Thyroid gland (tissue), 4 donors: ENCODE measurements at places on chromosomes 5 and 9.

GRCh38 chr5:156534085-156534484 lies 207.1 kb downstream of the SGCD start:
- no peak for DNase-seq

DNA sequence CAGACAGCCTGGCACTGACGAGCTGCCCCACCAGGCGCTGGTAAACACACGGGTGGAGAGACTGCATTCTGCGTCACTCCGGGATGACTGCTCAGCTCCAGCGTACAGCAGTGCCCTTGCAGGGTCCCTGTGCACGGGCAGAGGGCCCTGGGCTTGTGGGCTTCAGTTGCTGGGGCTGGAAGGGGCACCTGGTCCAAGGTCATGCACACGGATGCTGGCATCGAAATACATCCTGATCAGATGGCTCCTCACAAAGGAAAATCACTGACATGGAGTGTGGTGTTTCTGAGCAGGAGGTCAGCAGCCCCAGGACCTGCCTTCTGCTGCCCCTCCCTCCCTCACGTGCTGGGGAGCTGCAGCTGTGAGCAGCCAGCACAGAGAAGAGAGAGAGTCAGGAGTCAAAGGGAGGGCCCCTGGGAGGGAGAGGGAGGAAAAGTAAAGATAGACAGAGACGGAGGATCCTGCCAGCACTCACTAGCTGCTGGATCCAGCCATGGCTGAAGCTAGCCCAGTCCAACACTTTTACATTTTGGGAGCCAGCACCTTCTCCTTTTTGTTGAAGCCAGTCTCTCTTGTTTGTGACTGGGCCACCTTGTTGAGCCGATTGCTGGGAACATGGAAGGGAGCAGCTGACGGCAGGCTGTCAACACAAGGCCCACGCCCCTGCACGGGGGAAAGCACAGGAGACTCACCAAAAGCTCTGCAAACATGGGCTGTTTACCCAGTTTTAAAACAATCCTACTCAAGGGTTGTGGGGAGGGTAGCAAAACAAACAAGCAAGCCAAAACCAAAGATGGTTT lies 166.5 kb upstream of the PHYKPL start:
- peak; percentile 61 for DNase-seq

DNA sequence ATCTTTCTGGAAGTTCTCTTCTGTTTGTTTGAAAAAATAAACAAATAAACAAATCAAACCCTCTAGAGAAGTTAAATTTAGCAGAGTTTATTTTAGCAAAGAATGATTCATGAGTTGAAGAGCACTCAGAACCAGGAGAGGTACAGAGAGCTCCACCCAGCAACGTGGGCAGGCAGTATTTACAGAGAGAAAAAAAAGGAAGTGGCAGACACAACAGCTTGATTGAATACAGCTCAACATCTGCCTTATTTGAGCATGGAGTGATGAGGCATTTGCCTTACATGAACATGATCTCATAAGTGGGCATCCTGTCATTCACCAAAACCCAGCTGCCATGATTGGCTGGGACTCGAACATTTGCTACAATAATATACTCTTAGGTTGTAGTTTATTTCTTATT lies 381.6 kb upstream of the ADAMTS16 start:
- DNase-seq, result no peak

- DNase-seq, result peak; percentile 81
These were observed 5.0 kb upstream of the CXXC5 start for GRCh38 chr5:139642891-139643871.

DNA sequence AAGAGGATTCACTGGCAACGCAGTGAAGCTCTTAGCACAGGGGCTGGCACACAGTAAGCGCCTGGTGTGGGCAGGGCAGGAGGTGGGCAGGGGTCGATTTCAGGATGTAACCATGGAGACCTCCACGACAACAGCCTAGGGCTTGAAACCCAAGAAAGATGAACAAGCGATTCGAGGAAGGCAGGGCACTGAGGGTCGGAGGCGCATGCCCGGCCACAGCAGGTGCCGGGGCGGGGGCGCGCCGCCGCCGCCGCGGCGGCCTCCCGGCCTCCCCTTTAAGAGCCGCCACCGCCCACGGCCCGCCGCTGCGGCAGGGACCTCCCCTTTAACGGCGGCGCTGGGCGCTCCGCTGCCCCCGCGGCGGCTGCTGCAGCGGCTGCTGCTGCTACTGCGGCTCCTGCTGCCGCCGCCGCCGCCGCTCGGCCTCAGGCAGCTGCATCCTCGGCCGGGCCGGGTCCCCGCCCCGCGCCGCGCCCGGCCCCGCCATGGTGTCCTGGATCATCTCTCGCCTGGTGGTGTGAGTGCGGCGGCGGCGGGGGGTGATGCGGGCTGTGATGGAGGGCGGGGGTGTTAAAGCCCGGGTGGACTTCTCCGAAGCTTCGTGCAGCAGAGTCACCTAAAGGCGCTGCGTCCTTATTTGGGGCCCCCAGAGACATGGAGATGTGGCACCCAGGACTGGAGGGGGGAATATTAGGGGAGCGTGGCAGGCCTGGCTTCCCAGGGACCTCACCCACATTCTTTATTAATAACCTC lies at the start of gene REEP2:
TSS of gene REEP2 (plus strand) at position 334 of the 753 bp plus-strand sequence. CDS start at position 486, 152 bp downstream.
- peak; percentile 58 for DNase-seq

GRCh38 chr5:154577416-154577815 lies 99.4 kb upstream of the HAND1 start:
- no peak for DNase-seq

DNA sequence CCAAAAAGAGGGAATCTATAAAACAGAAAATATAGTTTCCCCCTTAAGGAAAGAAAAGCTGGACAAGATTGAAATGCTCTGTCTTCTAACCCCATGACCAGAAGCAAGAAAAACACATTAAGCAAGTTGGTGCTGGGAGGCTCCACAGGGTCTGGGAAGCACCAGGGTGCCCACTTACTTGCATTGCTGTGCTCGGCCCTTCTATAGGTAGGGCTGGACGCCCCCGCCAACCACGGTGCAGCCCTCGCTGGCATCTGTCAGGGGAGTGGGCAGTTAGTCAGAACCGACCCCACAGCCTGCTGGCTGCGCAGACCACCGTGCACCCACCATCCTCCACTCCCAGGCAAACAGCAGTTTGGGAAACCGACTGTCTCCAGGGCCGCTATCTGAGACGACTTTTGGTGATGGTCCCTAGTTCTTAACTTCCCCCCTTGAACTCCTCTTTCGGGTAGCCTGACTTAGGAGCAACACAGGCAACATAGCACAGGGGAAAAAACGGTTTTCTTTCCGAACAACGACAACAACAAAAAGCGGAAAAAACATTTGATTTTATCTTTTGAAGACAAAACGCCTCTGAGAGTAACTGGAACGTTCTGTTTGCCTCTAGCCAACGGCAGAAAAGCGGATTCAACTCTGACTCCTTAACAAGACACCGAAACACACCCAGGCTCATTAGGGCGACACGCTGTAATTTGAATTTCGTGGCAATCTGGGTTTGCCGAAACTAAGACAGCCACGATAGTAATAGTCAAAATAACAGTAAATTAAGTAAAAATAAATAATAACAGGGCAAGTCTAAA lies 3.9 kb downstream of the IRX2 start:
- DNase-seq, result no peak

DNA sequence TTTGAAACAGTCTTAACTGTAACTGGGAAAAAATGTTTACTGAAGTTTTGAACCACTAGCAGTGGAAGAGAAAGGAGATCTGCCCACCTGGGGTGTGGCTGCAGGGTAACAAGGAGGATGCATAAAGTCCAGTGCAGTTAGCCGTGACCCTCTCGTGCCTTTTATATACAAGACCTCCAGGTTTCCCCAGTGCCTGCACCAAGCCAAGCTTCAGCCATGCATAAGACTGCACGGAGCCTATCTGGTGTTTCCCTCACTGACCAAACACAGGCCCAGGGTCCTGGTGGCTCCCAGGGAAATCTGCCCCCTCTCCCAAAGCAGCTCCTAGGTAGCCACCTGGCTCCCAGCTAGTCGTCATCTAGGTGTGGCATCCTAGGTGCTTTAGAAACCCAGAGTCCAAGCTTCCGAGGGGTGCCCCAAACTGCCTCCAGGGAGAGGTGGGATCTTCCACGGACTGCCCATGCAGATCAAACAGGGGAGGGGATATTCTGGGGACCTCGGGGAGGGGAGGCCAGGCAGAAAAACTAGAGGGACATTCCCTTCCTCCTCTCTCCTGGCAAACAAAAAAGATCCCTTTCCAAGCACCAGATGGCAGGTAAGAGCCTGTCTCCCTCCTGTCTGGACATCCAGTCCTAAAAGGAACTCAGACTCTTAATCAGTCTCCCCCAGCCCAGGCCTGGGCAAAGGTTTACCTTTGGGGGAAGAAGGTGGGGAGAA lies 2.7 kb downstream of the SHB start:
- peak; percentile 58 for DNase-seq

DNA sequence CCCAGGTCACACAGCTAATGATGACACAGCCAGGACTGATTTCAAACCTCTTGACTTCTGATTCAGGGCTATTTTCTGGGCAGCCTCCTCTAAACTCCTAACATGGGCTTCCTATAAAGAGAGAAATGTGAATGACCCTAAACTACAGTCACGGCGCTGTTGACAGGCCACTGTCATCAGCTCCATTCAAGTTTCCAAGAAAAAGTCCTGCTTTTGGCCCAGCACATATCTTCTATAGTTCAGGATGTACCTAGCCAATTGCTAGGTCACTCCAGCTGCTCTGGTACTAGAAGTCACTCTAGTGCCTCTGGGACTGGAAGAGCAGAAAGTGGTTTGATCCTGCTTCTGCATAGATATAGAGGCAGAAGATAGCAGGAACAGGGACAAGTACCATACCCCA lies 64.9 kb upstream of the TARS1 start:
- DNase-seq, result no peak

DNA sequence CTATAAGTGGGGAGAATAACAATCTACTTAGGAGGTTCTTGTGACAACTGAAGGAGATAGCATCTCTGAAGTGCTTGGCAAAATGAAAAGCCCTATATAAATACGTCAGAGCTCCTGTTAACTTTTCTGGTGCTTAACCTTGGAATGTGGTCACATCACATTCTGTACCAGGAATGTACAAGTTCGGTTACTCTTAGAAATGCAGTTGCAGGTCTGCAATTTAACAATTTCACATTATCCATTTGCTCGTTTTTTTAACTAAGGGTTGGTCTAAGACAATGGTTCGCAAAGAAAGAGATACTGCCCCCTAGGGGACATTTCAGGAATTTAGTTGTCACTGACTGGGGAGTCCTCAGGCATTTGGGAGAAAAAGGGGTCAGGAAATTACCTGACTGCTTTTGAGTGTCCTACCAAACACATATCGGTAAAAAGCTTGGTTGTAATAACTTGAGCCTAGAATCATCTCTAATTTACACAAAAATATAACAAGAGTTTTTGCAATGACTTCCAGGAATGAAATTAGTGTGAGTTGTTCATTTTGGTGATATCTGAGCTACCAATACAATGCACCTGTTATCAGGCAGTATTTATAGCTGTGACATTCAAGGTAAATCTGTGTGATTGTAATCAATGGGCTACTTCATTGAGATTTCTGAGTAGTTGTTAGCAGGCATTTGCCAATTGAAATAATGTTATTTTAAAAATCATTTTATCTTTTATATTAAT lies 5.4 kb upstream of the HBEGF start:
- DNase-seq, result peak; percentile 27

- no peak for DNase-seq
These were observed 5.5 kb downstream of the DNAJB5 start for GRCh38 chr9:34994900-34995669.

DNA sequence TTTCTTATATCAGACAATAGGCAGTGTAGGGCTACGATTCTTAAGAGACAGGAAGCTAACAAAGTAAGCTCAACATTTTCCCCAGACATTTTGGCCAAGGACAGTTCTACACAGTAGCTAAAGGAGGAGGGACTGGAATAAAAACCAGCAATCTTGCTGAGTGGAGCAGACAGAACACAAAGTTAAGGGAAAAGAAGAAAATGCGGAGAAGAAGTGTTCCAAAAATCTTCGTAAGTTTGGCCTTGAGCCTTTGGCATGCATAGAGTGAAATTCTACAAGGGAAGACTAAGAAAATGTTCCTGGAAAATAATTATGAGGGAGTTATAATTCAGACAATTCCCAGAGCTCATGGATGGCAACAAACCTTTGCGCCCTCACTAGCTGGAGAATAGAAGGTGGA lies 748.0 kb upstream of the CTNND2 start:
- DNase-seq, result no peak

GRCh38 chr9:80934095-80934494 lies 755.3 kb downstream of the TLE1 start:
- no peak for DNase-seq

DNA sequence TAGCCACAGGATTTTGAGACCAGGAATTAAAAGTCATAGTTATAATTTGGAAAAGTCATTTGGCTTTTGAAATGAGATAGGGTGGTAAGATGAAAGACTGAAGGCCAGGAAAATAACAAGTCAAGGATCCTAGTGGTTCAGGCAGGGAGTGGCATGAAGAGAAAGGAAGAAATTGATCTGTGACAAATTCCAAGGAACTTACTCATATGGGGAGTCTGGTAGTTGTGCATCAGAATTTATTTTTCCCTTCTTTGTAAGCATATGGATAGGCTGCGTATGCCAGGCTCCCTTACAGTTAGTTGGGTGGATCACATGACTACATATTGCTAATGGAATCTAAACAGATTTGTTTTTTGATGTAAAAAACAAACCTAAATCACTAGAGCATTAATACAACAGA lies 21.0 kb downstream of the ISL1 start:
- no peak for DNase-seq

DNA sequence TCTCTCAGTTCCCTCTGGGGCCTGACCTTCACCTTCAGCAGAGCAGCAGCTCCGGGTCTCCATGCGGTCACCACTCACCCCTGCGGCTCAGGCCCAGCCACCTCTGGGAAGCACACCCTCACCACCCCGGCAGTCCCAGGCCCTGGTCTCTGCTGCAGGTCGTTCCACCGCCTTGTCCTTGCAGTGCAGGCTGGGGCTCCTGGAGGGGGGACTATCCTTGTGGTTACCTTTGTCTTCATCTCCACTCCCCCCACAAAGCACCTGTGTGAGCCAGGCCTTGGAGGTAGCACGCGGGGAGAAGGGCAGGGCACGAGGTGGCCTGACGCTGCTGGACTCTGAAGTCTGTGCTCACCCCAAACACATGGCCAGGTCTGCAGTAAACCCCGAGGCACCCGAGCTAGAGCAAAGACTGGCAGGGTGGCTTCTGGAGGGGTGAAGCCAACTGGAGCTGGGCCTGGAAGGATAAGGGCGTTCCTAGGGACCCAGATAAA lies 33.2 kb upstream of the RXRA start:
- DNase-seq, result no peak

DNA sequence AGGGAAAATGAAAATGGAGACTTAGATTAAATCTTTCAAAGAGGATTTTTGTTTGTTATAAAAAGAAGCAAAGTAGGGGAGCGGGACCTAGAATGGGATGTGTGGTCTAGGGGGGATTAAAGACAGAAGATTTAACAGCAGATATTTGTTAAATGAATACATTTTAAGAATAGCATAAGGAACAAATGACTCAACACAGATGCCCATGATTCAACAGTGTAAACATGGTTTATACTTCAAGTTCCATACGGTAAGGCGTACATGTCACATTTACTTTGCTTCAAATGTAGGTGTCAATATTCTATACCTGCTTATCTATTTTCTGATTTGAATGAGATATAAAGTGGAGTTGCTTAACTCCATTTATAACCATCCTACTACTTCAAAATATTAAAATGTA lies 1.5 kb downstream of the TICAM2 start:
- no peak for DNase-seq
